Progenitor cell of endocrine pancreas (in vitro differentiated cells): ENCODE measurements at places on chromosomes 4 and X. TPM values are rescaled to one million over a fixed set of nuclear protein-coding genes. Genes with fewer than 3 reads are reported as not detected.
A peak's percentile ranks its signal among the peaks of the same experiment; 100 is the strongest.

DNA sequence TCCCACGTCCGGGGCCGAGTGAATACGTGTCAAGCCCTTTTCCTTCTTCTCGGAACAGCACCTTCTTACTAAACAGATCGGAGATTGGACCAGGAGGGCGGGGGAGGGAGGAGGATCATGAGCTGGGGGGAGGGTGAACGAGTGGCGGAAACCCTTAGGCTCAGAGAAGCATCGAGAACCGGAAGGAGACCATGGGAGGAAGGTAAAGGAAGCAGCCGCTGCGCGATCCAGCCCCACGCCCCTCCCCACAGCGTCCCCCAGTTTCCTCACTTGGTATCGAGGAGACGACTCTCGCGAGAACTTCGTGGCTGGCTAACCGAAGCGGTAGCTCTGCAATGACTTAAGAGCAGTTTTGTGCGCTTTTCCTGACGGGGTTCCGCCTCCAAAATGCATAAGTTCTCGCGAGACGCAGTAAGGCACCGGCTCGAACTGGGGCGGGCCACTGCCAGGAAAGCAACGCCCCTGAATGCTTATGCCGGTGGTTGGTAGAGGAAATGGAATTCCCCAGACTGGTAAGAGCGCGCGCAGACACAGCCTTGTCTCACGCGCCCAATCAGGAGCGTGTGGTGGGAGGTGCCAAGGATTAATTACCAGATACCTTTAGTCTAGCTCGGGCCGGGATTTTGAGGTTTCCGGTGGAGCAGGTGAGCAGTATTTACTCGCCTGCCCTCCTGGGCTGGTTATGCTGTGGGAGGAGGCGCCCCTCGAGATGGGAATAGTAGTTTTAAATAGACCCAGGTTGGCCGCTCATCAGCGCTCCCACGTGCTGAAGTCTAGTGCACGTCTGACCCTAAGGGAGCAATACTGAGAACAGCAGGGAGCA, 534 bp upstream of the UBE2D3 start:
- H3K27ac ChIP-seq: no peak overlapping the region
- H3K4me3 ChIP-seq: no peak overlapping the region
- peak; percentile 92 for DNase-seq

The AMOT gene
- 444 and 494 TPM in 2 replicates for total RNA-seq

DNA sequence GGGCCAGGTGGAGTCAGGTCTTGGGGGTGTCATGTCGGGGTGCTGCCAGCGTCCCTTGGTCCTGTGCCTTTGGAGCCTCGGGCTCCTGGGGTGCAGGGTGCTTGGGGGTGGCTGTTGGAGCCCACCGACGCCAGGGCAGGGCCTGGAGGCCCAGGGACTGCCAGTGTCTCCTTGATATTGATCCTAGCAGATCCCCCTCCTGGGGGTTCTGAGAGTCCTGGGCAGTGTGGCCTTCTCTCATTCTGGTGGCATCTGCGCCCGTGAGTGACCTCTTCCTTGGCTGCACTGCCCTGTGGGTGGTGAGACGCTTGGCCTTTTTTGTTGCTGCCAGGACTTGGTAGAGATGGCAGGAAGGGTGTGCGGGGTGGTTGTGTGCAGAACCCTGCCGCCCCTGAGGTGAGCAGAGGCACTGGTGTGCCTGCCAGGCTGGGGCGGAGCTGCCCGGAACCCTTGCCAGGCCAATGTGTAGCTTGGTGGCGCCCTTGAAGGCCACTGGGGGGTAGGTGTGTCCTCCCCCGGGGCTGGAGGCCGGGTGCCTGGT, 7.0 kb downstream of the NAT8L start:
- H3K4me1 ChIP-seq: no peaks in the 10 kb centered on the region
- H3K36me3 ChIP-seq: peaks cover 3% of the 10 kb centered on the region
- DNase-seq: no peak
- H3K4me3 ChIP-seq: no peak overlapping the region
- H3K27me3 ChIP-seq: no peaks in the 10 kb centered on the region
- H3K27ac ChIP-seq: no peak overlapping the region

The STS gene
- total RNA-seq: 7.6 and 7.8 TPM in 2 replicates
